ENCODE measurements at places on chromosomes 2 and 18. TPM values are rescaled to one million over a fixed set of nuclear protein-coding genes. Genes with fewer than 3 reads are reported as not detected.

DNA sequence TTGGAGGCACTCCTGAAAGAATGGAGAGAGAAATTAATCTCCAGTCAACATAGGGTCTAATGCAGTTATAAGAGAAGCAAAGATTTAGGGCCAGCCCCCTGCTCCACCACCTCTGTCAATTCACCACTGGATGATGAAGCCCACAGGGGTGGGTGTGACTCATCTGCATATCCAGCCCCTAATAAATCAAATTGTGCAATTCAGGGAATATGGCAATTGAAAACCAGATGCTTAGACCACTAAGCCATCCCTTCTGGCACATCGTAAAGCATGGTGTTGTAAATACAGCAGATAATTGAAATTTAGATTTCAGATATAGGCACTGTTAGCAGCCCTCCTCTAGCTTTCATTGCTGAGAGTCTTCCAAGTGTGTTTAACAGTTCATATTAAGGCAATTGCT is 541.4 kb downstream of the PARD3B start:
- DNase-seq = no peak
- H3K36me3 ChIP-seq = no peaks in the 10 kb centered on the region
- H3K27ac ChIP-seq = no peak overlapping the region
- H3K4me3 ChIP-seq = no peak overlapping the region
- no peaks in the 10 kb centered on the region for H3K27me3 ChIP-seq

GRCh38 chr2:172924097-172924660 is 151.5 kb upstream of the MAP3K20 start:
- no peak overlapping the region for H3K27ac ChIP-seq
- no peaks in the 10 kb centered on the region for H3K36me3 ChIP-seq
- no peak overlapping the region for H3K4me3 ChIP-seq
- no peaks in the 10 kb centered on the region for H3K4me1 ChIP-seq
- peaks cover 7% of the 10 kb centered on the region for H3K27me3 ChIP-seq
- DNase-seq = no peak

The ACTG2 gene
- 0.26 TPM for total RNA-seq

The CENPA gene
- 16.6 TPM for total RNA-seq

The PTPRN gene
- total RNA-seq = not detected
